ENCODE measurements at places on chromosomes 5 and 9. TPM values are rescaled to one million over a fixed set of nuclear protein-coding genes. Genes with fewer than 3 reads are reported as not detected.

- no peak for DNase-seq
These were observed 29.3 kb downstream of the ASS1 start for GRCh38 chr9:130474106-130474505.

GRCh38 chr5:131637694-131638093 lies 2.7 kb upstream of the RAPGEF6 start:
- no peak for DNase-seq

DNA sequence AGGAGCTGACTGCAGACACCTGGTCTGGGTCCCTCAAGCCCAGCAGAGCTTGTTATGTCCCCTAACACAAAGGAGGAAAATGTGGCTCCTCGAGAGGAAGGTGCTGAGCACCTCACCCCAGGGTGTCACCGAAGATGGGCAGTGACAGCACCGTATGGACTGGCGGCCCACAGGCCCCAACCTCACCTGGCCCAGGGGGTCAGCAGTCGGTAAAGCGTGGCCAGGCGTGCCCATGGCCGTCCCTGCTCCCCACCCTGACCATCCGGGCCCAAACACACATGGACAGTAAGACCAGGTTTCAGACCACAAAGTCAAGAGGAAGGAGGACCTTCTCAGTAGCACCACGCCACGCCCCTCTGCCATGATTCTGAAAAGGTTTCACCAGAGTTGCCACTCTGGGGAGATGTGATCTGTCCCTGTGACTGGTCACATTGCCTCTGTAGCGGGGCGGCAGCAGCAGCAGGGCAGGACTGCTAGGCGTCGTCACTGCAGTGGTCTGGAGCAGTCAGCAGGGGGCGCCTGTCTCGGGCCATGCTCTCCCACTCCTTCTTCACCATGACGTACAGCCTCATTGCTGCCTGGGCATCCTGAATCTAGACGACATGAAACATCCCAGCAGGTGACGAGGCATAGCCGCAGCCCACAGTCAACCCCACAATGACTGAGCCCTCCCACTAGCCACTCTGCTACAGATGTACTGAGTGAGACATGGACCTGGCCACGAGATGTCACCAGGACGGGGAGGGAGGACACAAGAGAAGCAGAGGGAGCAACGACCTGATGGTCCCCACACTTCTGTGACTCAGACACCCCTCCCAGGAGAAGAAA lies 11.1 kb downstream of the REXO4 start:
- peak; percentile 74 for DNase-seq

DNA sequence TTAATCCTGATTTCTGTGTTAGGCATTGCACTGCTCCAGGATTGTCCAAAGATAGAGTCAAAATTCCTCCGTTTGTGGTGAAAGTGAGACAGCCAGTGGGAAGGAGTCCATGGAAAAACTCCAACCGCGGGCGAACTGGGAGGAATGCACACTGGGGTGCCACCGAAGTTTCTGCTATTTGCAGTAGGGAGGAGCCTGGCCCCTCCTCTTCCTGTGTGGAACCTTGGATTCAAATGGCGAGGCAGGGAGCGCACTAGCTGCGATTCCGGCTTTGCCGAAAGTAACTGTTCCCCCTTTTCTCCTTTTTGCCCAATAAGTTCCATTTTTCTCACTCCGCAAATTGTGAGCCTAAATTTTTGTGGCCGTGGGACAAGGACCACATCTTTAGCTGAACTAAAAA lies 9.3 kb downstream of the BAAT start:
- DNase-seq = no peak

- DNase-seq = no peak
These were observed 34.8 kb downstream of the LSM11 start for GRCh38 chr5:157778121-157778805.

DNA sequence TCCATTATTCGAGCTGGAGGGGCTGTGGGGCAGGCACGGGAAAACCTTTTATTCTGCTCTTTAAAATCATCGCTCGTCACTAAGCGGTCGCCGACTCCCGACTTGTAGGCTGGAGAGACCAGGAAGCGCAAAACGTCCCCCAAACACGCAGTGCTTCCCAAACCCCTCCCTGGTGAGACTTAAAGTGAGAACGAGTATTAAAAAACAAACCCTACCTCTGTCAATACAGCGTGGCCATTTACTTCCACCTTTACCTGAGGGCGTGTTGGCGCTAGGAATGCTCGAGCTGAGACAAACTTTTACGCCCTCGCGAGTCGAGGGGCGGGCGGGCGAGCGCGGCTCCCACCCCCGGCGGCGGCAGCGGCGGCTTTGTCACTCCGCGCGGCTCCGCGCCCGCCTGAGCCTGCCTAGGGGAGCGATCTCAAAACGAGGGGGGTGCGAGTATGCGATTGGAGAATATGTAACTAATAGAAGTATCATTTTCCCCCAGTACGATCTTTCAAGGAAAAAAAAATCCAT lies at the start of gene NR2F1-AS1:
Gene NR2F1-AS1 (minus strand): TSS at position 293 of the 519 bp plus-strand sequence.
- DNase-seq = no peak

- DNase-seq = peak; percentile 88
These were observed at the start of gene CTNND2 for GRCh38 chr5:11904265-11904906. Gene CTNND2, minus strand, starts transcription at chr5:11904446. Its CDS starts 593 bp downstream, at chr5:11903853.

DNA sequence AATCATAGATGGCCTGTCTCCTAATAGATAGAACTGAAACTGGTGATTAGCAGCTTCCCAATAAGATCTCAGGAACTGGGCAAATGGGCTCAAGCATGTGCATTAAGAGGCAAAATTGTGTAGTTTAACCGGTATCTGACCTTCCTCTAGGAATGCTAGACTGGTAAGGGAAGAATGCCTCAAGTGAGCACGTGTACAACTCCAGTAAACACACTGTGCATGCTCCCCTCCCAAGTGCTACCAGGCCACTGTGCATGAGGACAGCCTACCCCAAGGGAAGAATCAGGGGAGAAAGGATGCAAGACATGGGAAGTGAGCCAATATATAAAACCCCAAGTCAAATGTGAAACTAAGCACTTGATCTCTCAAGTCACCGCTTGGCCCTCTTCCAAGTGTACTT lies 1157.4 kb upstream of the CDH18 start:
- no peak for DNase-seq

- DNase-seq = no peak
These were observed 240.6 kb upstream of the MPDZ start for GRCh38 chr9:13520069-13520468.

GRCh38 chr9:2595973-2596372 lies 25.6 kb upstream of the VLDLR start:
- DNase-seq = no peak

- DNase-seq = no peak
These were observed 8.8 kb upstream of the LCP2 start for GRCh38 chr5:170306381-170306831.

Gene C5orf58
- not detected for total RNA-seq

Gene SEMA6A
- total RNA-seq = 181 TPM

Gene PTGES
- 1.5 TPM for total RNA-seq

Gene FABP6
- total RNA-seq = not detected

Gene EGFL7
- total RNA-seq = 11.6 TPM

Gene SPATA31D4
- not detected for total RNA-seq

Gene ARL14EPL
- total RNA-seq = not detected

Gene REEP2
- total RNA-seq = 40.3 TPM

Gene TSSK1B
- total RNA-seq = 0.73 TPM

Gene ZFP2
- total RNA-seq = 6.4 TPM

All from cerebellum (tissue), 4 donors.